Stimulated activated CD8-positive, alpha-beta memory T cell treated with anti-CD3 and anti-CD28 coated beads, Interleukin-2, amount 100 ng/mL, for 48 hours (primary cell): ENCODE measurements at places on chromosomes 7 and 10.

GRCh38 chr10:126502441-126502840 is 114.2 kb upstream of the ADAM12 start:
- no peak for DNase-seq

GRCh38 chr7:148831782-148832181 is 52.3 kb downstream of the EZH2 start:
- no peak for DNase-seq

- no peak for DNase-seq
These were observed 938 bp upstream of the CADPS2 start for GRCh38 chr7:122887198-122887597.

DNA sequence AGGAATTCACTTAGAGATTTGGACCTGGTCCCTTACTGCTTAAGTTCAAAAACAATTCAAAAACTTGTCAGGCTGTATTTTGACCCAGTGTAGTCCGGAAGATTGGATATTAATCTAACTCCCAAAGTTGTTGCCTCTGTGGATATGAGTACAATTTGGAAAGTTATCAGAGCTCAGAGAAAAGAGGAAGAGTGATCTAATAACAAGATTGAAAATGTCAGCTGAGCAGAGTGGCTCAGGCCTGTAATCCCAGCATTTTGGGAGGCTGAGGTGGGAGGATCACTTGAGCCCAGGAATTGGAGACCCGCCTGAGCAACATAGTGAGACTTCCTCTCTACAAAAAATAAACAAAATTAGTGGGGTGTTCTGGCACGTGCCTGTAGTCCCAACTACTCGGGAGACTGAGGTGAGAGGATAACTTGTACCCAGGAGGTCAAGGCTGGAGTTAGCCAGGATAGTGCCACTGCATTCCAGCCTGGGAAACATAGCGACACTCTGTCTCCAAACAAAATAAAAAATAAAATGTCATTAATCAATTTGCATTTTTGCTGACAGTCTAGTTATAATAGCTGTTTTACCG is 3.2 kb upstream of the ASCC1 start:
- no peak for DNase-seq

DNA sequence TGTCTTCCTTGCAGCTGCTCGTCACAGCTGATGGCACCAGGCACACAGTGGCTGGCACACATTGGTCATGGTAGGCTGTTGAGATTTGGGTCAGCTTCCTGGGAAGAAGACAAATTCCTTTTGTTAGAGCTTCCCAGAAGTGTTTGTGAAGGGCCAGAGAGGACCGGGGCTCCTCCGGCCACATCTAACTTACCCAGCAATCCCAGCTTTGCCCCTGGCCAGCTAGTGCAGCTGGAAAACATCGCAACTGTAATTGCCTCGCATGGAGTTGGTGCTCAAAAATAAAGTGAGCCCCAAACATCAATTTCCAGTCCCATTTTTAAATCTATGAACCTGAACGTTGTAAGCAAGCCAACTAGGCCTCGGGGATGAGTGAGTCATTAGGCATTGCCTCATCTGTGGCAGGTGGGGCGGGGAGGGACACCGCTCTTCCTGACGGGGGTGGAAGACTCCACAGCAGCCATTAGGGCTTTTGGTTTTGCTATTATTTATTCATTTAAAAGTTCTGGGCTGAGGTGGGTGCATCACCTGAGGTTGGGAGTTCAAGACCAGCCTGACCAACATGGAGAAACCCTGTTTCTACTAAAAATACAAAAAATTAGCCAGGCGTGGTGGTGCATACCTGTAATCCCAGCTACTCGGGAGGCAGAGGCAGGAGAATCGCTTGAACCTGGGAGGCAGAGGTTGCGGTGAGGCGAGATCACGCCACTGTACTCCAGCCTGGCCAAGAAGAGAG is 12.4 kb downstream of the CPA5 start:
- DNase-seq, result no peak

DNA sequence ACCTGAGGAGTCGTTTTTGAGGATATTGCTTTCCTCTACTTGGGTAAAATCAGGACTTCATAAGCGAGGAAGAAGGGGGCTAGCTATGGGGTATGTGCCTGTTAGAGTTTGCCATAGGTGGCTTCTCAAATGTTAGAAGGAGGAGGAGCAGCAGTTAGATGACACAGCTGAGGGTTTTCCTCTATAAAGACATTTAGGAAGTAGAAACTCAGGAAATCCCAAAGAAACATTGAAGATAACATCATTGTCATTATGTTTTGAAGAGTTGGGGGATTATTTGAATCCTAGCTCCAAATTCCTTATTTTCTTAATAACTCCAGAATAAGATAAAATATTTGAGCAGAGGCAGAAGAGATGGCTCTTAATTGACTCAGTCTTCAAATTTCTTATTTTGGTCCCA is 58.9 kb upstream of the CC2D2B start:
- DNase-seq, result no peak

- DNase-seq, result no peak
These were observed 12.7 kb downstream of the EPHB6 start for GRCh38 chr7:142867398-142868187.

- peak; percentile 53 for DNase-seq
These were observed 4.1 kb downstream of the KCNIP2 start for GRCh38 chr10:101839416-101840063.

DNA sequence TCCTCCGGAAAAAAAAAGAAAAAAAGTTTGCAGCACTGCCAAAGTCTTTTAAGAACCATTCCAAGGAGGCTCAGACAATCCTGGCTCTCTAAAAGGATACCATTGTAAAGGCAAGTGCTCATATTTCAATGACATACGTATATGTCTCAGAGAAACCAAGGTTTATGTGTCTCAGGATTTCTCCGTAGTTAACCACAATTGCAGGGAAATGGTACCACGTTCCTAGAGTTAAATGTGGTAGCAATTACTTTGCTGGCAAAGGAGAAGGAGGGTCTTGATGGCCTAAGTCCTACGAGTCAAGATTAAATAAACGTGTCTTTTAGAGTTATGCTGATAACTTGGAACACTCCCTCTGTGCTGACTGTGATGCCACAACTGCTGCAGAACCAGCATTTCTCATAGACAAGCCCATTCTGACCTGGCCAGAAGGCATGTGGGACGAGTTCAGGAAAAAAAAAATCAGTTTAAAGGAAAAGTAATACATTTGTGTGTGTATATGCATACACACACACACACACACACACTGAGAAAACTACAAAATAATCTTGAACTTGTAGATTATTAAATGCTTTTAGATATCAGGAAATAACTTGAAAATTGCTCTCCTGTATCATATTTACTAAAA is 245.9 kb downstream of the FGFR2 start:
- DNase-seq, result no peak

DNA sequence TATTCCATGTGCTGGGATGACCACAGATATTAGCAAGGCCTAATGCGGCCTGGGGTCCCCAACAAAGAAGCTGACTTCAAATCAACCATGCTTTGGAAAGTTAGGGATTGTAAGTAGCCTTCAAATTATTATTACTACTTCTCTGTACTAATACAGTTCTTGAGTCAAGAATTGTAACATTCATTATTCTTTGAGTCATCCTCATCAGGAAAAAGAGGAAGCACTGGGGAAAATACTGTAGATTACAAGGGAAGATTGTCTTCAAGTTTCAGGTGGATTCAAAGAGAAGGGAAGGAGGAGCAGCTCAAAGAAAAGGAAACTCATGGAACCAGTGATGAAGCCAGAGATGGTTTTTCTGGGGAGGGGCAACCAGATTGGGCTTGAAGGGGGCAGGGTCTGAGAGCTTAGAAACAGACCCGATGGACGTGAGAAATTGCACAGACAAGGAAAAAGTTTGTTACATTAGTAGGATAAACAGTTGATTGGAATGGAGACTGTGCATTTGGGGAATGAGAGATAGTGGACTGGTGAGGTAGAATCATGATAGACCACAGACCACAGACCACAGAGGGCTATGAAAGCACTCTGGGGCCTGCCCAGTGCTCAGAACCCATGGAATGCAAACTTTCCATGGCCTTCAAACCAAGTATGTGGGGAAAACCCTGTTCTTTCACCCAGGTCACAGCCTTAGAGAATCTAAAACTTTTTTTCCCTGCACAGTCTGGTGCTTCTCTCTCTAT is 209.9 kb downstream of the ZNF365 start:
- no peak for DNase-seq

- DNase-seq, result no peak
These were observed 59.3 kb upstream of the PLXDC2 start for GRCh38 chr10:19756919-19757318.

DNA sequence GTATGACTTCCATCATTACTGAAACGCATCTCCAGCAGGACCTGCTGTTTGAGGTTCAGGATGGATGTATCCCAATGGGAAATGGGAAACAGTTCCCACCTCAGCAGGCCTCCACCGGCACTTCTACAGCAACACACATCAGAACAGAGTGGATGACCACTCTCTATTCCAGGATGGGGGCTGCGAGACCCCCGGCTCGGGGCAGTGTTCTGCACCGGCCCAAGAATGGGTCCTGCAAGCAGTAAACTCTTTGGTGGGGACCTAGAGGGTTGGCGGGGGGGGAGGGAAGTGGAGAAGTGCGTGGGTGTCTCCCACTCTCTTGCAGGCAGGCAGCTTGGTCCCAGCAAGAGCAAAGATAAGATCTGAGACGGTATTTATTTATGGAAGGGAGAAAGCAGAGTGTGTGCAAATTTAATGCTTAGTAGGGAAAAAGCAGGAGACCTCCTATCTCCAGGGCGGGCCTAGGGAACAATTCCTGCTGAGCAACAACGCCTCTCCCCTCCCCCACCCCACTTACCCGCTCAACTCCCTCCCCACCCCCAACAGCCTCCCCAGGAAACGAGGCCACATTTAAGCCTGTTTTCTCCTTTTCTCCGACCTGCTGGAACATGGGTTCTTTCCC is 4.0 kb downstream of the SFMBT2 start:
- DNase-seq, result no peak

DNA sequence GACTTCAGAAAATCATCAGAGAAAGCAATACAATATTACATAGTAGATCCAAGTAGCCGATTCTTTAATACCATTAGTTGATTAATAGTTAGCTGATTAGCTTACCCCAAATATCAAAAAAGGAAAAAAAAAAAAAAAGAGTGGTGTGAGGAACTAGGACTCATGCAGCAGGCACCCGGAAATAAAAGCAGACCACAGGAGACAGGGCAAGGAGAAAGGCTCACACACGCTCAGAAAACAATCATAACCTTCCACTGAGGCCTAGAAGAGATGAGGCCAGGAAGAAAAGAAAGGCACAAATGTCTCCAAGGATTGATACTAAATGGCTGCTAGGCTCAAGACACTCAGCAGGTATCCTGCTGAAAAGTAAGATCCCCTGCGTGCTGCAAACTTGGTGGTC is 25.9 kb downstream of the TRDMT1 start:
- no peak for DNase-seq
